ENCODE measurements at places on chromosomes 5 and 9. TPM values are rescaled to one million over a fixed set of nuclear protein-coding genes. Genes with fewer than 3 reads are reported as not detected.
A peak's percentile ranks its signal among the peaks of the same experiment; 100 is the strongest.

DNA sequence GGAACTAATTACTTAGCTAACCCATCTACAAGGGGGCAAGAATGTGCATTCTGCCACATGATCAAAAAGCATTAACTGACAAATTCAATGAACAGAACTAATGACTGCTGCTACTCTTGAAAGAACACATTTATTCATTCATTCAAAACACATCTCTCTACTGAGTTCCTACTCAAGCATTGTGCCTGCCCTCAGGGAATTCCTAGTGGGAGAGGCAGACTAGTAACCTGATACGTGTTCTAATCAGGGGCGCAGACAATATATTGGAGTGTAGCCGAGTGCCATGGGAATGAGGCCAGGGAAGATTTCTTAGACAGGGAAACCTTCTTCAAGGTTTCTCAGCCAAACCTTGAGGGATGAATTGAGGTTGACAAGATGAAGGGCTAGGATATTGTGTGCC lies 56.7 kb upstream of the PAPPA start:
- H3K27me3 ChIP-seq: peaks cover 2% of the 10 kb centered on the region
- H3K27ac ChIP-seq: no peak overlapping the region
- H3K36me3 ChIP-seq: no peaks in the 10 kb centered on the region
- DNase-seq: no peak

- H3K4me1 ChIP-seq: peaks cover 4% of the 10 kb centered on the region
- no peaks in the 10 kb centered on the region for H3K27me3 ChIP-seq
- H3K36me3 ChIP-seq: no peaks in the 10 kb centered on the region
- DNase-seq: no peak
- H3K4me3 ChIP-seq: no peak overlapping the region
Observed at GRCh38 chr5:53170746-53171349, 61.3 kb upstream of the MOCS2 start.

Gene FAXDC2
- 14.8 TPM for total RNA-seq

- peaks cover 3% of the 10 kb centered on the region for H3K27me3 ChIP-seq
- no peak overlapping the region for H3K4me3 ChIP-seq
- DNase-seq: no peak
Observed at GRCh38 chr9:130576176-130576575, 3.2 kb upstream of the FUBP3 start.

Gene RNF183
- 0.44 TPM for total RNA-seq

Gene UBTD2
- 72.7 TPM for total RNA-seq

DNA sequence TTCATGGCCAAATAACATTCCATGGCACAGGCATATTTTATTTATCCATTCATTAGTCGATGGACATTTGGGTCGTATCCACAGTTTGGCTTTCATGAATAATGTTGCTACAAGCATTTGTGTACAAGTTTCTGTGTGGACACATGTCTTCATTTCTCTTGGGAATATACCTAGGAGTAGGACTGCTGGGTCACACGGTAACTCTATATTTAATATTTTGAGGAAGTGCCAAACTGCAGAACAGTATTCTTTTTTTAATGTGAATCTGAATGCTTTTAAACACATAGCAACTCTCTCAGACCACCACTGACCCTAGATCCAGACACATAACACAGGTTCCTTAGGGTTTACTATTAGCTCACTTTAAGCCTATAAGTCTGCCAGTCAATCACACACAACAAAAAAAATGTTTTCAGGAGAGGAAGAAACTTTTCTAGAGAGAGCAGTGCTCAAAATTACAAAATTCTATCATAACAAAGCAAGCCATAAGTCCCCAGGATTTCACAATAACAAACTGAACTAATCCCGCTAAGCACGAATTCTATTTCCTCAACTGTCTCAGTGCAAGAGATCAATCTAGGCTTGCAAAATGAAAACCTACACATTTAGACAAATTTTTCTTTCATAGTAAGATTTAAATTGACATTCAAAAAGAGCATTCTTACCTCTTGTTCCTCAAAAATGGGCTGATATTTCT lies 41.8 kb upstream of the GABBR2 start:
- H3K4me3 ChIP-seq: no peak overlapping the region
- H3K27ac ChIP-seq: no peak overlapping the region
- DNase-seq: no peak
- no peaks in the 10 kb centered on the region for H3K4me1 ChIP-seq
- no peaks in the 10 kb centered on the region for H3K27me3 ChIP-seq

DNA sequence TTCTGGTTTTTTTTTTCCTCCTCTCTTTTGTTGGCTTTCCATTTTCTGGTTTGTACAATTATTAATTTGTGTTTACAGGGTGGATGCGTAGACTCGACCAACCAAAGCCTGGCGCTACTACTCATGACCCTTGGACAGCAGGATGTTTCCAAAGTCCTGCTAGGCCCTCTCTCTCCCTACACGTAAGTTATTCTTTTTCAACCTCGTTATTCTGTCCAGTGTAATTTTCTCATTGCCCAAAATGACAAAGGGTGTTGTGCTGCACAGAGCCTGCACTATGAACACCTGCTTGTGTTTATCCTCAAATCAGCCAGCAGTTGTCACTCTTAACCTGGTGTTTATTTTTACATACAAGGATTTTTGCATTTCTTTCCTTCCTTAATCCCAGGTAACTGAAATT lies 56.6 kb downstream of the RCL1 start:
- DNase-seq: no peak
- peaks cover 10% of the 10 kb centered on the region for H3K36me3 ChIP-seq
- H3K27ac ChIP-seq: no peak overlapping the region
- no peak overlapping the region for H3K4me3 ChIP-seq
- H3K27me3 ChIP-seq: no peaks in the 10 kb centered on the region
- no peaks in the 10 kb centered on the region for H3K4me1 ChIP-seq

Gene INSL4
- not detected for total RNA-seq

DNA sequence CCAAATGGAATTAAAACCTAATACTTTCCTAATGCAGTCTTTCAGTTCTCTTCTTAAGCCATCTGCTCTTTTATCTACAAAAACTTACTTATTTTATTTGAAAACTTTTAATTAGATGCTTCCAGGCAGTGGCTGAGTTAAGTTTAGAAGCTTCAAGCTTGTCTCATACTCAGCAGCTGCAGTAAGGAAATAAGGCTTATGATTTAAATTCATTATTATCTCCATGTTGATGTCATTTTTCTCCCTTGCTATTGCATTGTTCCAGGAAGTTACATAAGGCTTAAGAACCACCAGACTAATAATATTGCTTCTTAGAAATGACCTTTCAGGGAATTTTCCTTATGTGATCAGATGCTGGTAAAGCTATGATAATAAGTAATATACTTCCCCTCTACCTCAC lies 119.6 kb downstream of the PPP2R2B start:
- H3K4me3 ChIP-seq: no peak overlapping the region
- peaks cover 5% of the 10 kb centered on the region for H3K27me3 ChIP-seq
- H3K36me3 ChIP-seq: peaks cover 2% of the 10 kb centered on the region
- DNase-seq: no peak
- H3K27ac ChIP-seq: no peak overlapping the region
- peaks cover 17% of the 10 kb centered on the region for H3K4me1 ChIP-seq

- peaks cover 44% of the 10 kb centered on the region for H3K27me3 ChIP-seq
- no peak overlapping the region for H3K4me3 ChIP-seq
- no peaks in the 10 kb centered on the region for H3K4me1 ChIP-seq
- no peak overlapping the region for H3K27ac ChIP-seq
- no peak for DNase-seq
- H3K36me3 ChIP-seq: no peaks in the 10 kb centered on the region
Observed at GRCh38 chr5:56317923-56318561, 84.9 kb upstream of the ANKRD55 start.

- no peak overlapping the region for H3K4me3 ChIP-seq
- H3K36me3 ChIP-seq: no peaks in the 10 kb centered on the region
- no peak overlapping the region for H3K27ac ChIP-seq
- no peaks in the 10 kb centered on the region for H3K27me3 ChIP-seq
Observed at GRCh38 chr5:98106116-98107031, 667.1 kb upstream of the RGMB start.

- peak overlapping the region; percentile 52 for H3K27ac ChIP-seq
- H3K4me1 ChIP-seq: no peaks in the 10 kb centered on the region
- peak overlapping the region; percentile 78 for H3K4me3 ChIP-seq
- no peaks in the 10 kb centered on the region for H3K36me3 ChIP-seq
Observed at GRCh38 chr5:174751154-174752000, 27.0 kb downstream of the MSX2 start.

GRCh38 chr5:96533371-96533770 lies 100.3 kb upstream of the PCSK1 start:
- no peak for DNase-seq
- no peak overlapping the region for H3K27ac ChIP-seq
- peaks cover 2% of the 10 kb centered on the region for H3K4me1 ChIP-seq
- no peaks in the 10 kb centered on the region for H3K36me3 ChIP-seq

Gene BTNL9
- not detected for total RNA-seq

Gene SPACA9
- 3.6 TPM for total RNA-seq

DNA sequence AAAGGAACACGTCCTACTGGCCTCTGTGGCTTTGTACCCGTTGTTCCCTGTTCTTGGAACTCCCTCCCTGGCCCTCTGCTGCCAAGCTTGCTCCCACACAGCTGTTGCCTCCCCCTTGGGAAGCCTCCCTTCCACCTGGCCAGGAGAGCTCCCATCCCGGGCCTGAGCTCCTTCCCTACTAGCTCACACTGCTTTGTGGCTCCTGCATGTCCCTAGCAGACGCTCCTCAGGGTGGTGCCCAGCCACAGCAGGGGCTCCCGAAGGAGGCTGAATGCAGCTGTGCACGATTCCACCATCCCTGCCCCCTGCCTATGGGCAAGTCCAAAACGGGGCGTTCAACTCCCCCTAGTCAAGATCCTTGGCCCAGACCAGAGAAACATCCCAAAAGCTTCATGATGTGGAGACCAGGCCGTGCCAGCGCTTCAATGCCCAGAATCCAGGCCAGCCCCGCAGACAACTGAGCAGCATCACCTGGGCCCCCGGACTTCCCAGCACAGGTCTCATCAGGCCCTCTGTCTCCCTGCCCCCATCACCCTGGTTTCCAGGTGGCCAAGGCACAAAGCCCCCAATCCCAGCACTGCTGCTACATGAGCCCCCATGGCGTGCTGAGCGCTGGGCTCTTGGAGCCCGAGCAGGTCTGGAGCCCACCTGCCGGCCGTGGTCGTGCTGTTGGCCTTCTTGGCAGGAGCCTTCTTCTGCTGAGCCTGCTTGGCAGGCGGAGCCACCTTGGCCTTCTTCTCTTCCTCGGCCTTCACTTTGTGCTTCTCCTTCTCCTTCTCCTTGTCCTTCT lies 14.3 kb downstream of the BRD3OS start:
- peaks cover 44% of the 10 kb centered on the region for H3K36me3 ChIP-seq
- H3K27ac ChIP-seq: peak overlapping the region; percentile 49
- no peak for DNase-seq
- H3K4me1 ChIP-seq: no peaks in the 10 kb centered on the region
- no peak overlapping the region for H3K4me3 ChIP-seq
- H3K27me3 ChIP-seq: no peaks in the 10 kb centered on the region

Gene MAST4
- 50.8 TPM for total RNA-seq

Gene DBH
- not detected for total RNA-seq

Measured in progenitor cell of endocrine pancreas (in vitro differentiated cells).